Adrenal gland (tissue), 19 donors: ENCODE measurements at places on chromosomes 2 and 18.

- DNase-seq = no peak
Observed at GRCh38 chr2:49359721-49360406, 205.5 kb upstream of the FSHR start.

DNA sequence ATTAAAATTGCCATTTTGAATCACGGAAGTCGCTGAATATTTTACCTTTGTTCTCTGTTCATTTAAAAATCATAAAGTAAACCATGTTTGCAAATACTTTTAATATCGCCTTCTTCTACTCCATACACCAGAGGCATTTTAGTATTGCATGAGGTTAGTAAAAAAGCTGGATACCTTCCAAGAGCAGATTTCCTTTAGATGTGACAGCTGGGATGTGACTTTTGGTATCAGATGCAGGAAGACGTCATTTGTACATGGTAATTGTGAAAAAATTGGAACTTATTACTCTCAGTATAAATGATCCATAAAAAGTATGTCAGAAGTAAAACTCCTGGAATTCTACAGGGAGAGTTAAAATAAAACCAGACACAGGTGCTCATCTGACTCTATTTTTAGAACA is 89.5 kb downstream of the SLC4A10 start:
- DNase-seq = no peak

- no peak for DNase-seq
Observed at GRCh38 chr2:69086466-69086865, 73.5 kb downstream of the ANTXR1 start.

- no peak for DNase-seq
Observed at GRCh38 chr2:85596026-85596333, 435 bp downstream of the RNF181 start.

DNA sequence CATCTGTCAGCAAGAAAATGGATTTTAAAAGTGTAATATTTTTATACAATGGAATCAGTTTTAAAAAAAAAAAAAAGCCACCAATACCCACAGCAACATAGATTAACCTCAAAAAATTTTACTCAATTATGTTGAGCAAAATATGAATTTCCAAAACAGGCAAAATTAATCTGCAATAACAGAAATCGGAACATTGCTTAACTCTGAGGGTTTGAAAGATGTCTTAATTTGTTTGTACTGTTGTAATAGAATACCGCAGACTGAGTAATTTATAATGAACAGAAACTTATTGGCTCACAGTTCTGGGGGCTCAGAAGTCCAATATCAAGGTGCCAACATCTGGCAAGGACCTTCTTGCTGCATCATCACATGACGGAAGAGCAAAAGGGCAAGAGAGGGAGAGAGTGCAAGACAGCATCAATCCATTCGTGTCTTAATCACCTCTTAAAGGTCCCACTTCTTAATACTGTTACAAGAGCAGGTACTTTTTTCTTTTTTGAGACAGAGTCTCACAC is 31.8 kb upstream of the TNFAIP6 start:
- no peak for DNase-seq

GRCh38 chr2:176177580-176178037 is 10.9 kb upstream of the HOXD1 start:
- DNase-seq = no peak

DNA sequence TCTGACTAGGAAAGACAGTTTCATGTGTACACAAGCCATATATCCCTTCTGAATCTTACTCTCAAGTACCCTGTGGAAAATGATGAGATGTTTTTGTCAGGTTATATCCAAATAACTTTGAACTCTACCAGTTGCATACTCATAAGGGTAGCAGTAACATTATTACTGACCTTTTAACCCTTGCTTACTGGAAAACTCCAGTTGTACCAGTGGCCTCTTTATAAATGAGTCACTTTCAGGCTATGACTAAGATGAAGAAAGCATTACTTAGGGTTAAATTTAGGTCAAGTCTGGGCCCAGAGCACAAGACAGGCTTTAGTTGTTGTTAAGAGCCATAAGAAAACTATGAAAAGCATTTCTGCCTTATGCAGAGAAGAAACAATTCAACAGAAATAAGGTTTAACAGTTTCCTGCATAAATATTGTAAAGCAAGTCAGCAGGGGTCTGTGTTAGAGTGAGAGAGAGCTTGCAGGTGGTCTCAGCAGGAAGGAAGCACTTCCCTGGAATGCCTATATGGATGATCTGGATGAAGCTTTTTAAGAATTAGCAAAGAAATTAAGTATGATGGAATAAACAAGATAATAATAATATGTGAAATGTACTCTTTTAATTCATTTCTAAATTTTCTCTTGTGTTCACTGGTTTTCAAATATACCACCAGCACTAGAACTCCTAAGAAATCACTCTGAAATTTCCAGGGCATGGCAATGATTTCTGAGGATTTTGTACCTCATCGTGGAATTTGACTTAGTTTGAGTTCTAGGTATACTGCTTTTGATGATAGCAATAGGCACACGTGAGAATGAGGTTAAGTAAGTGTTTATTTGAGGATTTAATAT is 126.6 kb downstream of the UBE2E3 start:
- DNase-seq = no peak

GRCh38 chr2:220533485-220533884 is 906.1 kb downstream of the SLC4A3 start:
- DNase-seq = no peak

GRCh38 chr2:107932488-107932887 is 53.8 kb upstream of the SLC5A7 start:
- DNase-seq = no peak

DNA sequence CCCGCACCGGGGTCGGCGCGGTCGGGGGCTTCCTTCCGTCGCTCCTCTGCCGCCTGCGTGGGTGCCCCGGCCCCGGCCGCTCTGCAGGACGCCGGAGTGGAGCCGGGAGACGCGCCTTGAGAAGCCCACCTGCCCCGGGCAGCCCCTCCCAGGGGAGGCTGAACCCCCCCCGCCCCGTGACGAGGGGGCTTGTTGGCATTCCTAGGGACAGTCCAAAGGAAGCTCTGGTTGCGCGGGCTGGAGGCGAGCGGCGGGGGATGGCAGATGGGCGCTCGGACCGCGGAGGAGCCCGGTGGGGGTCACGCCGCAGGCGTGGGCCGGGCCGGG is 133.5 kb upstream of the MGAT5 start:
- peak; percentile 13 for DNase-seq
